Effector memory CD4-positive, alpha-beta T cell (primary cell): ENCODE measurements at places on chromosomes 3 and 15.

- DNase-seq, result no peak
Observed at GRCh38 chr15:79769069-79769481, 127.7 kb downstream of the MTHFS start.

DNA sequence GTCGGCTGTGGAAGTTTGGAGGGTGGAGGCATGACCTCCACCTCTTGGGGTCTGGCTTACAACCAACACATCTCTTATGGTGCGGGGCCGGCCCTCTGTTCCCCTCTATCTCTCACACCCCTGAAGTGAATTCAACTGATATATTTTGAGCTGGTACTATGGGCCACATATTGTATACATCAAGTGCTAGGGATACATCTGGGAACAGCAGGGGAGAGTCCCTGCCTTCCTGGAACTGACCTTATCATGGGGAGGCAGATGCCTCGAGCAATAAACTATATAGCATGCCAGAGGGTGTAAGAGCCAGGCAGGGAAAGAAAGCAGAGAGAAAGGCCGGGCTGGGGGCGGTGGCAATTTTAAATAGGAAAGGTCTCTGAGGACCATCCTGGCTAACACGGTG is 60.4 kb upstream of the TRPM1 start:
- no peak for DNase-seq

DNA sequence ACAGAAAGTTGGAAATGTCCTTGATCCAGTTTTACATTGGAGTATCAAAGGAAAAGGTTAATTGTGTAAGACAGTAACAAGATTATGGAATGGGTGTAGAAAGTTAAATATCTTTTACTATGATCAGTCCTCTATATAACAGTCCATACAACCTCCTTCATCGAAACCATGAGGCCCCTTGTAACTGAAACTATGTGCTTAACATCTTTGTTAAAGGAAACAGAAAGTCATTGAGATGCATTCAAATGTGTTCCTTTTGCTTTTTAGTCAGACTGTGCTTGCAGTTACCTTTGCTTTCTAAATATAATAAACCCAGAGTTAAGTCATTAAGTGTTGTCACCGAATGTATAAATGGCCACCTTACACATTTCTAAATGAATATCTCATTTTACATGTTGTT is 1298.5 kb downstream of the ROBO2 start:
- no peak for DNase-seq

DNA sequence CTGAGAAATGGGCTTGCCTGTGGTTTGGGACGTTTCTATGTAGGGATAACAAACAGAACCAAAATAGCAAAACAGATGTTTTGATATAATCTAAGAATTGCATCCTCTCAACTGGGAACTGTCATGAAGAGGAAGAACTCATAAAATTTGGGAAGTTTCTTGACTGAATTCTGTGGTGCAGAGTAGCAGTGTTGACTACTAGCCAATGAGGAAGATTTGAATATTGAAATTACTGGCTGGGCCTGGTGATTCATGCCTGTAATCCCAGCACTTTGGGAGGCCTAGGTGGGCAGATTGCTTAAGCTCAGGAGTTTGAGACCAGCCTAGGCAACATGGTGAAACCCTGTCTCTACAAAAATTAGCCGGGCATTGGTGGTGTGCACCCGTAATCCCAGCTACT is 42.2 kb downstream of the ZNF609 start:
- DNase-seq, result no peak

DNA sequence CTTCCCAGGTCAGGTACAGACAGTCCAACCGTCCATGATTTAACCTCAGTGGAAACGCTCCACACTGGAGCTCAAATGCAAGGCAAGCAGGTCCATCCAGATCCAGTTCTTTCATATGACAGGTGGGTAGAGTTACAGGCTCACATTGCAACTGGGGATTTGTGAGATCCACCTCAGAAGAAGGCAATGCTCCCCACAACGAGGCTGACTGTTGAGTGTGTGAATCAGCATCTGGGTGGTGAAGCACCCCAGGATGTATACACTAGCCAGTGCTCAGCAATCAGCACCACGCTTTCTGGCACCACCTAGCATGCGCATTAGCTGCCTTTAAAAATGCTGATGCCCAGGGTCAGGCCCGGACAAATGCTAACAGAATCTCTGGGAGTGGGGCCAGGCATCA is 343.5 kb upstream of the ICE2 start:
- no peak for DNase-seq

DNA sequence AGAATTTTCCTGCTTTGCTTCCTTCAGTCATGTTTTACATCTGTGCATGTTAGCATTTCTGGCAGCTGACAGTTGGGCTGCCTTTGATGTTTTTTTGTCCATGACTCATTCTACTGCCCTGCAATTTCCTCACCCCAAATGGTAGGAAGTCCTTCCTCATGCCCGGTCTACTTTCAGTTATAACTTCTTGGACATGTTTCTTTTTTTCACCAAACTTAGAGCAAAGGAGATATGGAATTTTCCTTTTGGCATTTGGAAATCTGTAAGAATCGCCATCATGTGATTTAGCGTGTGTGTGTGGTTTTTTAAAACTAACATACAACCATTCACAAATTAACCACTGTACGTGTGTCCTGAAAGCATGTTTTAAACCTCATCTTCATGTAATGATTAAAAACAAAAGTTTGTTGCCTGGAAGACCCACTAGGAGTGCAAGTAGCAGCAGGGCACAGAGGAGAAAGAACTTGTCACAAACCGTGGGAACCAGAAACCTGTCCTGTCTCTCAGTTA is 430.7 kb upstream of the CFAP20DC start:
- no peak for DNase-seq

DNA sequence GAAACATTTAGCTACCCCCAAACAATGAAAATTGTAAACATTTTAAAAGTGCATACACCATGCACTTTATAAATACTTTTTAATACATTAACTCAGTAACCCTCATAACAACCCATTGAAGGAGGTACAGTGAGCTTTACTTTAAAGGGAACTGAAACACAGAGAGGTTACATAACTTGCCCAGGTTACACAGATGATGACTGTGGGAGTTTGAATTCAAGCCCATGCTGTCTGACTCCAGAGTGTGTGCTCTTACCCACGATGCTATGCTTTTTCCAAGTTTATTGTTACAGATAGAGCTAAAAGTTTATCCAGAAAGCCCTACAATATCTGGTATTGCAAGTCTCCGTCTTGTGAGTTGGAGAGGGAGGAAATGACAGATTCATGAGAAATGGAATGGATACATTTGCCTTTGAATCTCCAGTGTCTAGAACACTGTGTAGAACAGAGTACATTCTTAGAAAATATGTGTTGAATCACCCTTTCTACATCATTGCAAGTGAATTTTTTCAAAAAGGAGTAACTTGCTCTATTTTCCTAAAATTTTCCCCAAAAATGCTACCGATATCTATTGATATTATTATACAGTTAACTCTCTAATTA is 428.3 kb downstream of the NAALADL2 start:
- no peak for DNase-seq

GRCh38 chr3:106034313-106034712 is 165.5 kb upstream of the CBLB start:
- no peak for DNase-seq

DNA sequence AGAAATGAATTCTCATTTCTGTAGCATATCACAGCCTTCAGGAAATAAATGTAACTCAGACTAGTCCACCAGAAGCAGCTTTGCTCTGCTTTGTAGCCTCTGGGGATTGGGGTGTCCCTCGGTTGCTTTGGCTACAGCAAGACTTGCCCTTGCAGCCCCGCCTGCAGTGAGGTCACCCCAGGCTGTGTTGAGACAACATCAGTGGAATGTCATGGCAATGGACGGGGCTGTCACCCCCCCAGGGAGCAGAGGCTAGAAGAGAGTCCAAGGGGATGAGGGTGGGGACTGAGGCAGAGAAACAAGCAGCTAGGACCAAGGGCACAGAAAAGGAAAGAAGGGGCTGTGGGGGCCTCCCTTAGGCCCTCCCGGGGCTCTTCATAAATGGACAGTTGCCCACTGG is 854 bp downstream of the CLEC3B start:
- DNase-seq, result no peak

- no peak for DNase-seq
Observed at GRCh38 chr3:167653155-167653554, 587 bp downstream of the WDR49 start.

DNA sequence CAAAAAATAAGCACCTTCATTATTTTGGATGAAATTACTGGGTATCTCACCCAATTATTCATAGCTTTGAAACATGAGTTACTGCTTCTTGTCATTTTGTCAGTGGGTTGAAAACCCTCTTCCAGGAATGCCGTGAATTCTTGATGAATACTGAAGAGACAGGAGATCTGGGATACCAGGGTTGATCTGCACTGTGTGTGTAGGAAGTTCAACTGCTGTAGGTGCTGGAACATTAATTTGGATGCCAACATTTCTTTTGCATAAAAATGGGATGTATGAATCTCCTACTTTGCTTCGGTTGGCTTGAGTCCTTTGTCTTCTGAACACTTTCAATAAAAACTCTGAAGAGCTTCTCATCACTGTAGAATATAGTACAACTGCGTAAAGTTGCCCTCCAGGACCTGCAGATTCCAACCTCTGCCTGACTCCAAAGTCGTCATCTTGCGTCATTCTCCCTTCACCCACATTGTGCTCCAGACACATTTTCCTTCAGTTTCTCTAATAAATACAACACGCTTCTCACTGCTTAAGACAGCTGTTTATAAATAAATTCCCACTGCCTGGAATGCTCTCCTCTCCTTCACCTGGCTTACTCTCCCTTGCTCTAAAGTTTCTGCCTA is 312.7 kb upstream of the TGFBR2 start:
- DNase-seq, result no peak

GRCh38 chr15:36407647-36408046 is 171.8 kb upstream of the CDIN1 start:
- no peak for DNase-seq

DNA sequence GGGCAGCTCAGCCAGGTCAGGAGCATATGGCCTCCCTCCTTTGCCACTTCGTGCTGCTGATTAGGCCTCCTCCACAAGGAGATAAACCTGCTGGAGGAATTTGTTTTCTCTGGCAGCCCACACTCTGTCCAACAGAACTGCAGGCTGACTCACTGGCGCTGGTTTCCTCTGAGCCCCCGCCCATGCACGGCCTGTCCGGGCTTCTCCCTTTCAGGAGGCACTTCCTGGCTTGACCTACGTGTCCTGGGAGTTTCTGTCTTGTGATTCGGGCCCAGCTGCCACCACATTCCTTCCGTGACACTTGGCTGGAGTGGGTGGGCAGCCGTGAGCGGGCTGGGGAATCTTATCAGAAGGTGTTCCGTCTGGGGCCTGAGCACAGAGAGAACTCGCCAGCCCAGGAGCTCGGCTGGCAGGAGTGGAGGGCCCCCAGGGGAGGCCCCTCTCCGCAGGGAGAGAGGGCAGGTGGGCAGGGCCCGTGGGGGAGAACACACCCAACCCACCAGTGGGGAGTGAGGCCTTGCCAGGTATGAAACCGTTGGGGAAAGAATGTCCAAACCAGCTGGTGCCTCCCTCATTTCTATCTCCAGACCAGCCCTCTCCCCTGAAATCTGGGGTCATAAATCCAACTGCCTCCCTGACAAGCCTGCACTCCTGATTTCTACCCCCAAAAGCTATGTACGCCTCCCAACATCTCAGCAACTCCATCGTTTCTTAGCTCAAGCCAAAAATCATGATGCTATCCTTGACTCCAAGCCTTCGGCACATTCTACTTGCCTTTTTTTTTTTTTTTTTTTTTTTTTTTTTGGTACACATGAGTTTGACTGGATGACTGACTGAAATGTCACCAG is 110.6 kb upstream of the MEF2A start:
- DNase-seq, result no peak

GRCh38 chr3:43128464-43128863 is 22.6 kb upstream of the POMGNT2 start:
- DNase-seq, result no peak

DNA sequence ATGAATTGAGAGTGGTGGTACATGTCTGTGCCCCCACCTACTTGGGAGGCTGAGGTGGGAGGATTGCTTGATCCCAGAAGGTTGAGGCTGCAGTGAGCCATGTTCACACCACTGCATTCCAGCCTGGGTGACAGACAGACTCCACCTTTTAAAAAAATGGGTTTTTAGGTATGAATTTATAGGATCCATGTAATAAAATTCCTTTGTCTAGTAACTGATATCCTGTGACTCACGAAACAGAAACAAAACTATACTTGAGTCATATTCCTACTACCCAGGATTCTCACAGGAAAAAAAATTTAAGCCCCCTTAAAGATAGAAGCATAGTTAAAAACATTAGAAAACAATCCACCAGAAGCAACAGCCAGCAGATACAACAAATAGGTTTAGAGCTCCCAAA is 10.0 kb upstream of the CRTC3 start:
- DNase-seq, result no peak

DNA sequence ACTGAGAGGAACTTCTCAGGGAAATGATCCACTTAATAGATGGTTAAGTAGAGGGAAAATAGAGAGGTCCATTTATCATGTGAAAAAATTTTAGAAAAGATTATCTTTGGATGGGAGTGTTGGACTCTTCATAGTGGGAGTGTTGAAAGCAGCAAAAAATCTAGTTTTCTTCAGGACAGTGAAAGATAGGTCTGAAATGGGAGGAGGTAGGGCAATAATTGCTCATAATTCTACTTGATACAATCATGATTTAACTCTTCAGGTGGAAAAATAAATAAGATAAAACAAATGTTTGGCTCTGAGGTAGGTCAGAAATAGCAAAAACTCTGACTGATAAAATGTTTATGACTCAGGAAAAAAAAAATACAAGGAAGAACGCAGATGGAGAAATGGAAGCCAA is 144.1 kb upstream of the DPH6 start:
- no peak for DNase-seq
